ENCODE measurements at places on chromosomes 7 and 10.
A peak's percentile ranks its signal among the peaks of the same experiment; 100 is the strongest.

- H3K4me3 ChIP-seq: no peak overlapping the region
- DNase-seq: no peak
- no peaks in the 10 kb centered on the region for H3K4me1 ChIP-seq
- H3K36me3 ChIP-seq: no peaks in the 10 kb centered on the region
These were observed 172.3 kb upstream of the ADO start for GRCh38 chr10:62632071-62632809.

GRCh38 chr10:125820701-125821100 lies 2.4 kb downstream of the UROS start:
- no peak overlapping the region for H3K4me3 ChIP-seq
- H3K27ac ChIP-seq: no peak overlapping the region
- peaks cover 14% of the 10 kb centered on the region for H3K4me1 ChIP-seq
- H3K27me3 ChIP-seq: no peaks in the 10 kb centered on the region
- no peak for DNase-seq

DNA sequence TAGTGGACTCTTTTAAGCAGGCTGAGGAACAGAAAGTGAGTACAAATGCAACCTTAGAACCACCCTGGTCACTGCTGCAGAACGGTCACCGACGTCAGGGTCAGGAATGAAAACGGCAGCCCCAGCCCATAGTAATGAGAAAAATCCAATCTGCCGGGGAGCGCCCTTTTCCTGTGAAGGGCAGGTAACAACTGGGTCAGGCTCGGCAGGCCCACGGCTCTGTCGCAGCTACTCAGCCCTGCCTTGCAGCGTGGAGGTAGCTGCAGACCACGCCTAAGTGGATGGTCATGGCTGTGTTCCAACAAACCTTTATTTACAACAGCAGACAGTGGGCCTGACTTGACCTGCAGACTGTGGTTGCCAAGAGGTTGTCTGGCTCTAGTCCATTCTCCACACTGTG lies 563.2 kb downstream of the DNAJB6 start:
- H3K36me3 ChIP-seq: no peaks in the 10 kb centered on the region
- H3K27me3 ChIP-seq: no peaks in the 10 kb centered on the region
- H3K27ac ChIP-seq: no peak overlapping the region

DNA sequence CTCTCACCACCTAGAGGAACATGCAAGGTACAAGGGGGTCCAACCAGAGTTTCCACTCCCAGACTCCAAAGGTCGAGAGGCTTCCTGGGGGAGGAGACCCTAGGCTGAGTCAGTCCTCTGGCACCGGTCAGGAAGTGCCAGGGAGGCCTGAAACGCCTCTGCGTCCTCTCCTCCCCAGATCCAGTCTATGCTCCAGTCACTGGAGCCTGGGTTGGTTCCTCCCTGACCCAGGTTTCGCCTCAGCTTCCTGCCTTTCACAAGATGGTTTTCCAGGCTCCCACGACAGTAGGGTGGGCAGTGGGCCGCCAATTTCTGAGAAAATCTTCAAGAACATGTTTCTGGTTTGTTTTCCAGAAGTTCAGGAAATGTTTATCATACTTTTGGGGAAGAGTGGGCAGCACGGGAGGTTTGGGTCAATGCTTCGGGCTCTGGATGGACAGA lies 30.0 kb downstream of the DUSP5 start:
- H3K27me3 ChIP-seq: no peaks in the 10 kb centered on the region
- no peaks in the 10 kb centered on the region for H3K4me1 ChIP-seq
- no peaks in the 10 kb centered on the region for H3K36me3 ChIP-seq
- DNase-seq: no peak
- no peak overlapping the region for H3K4me3 ChIP-seq
- no peak overlapping the region for H3K27ac ChIP-seq

GRCh38 chr10:88318803-88319202 lies 264.3 kb downstream of the RNLS start:
- H3K27ac ChIP-seq: no peak overlapping the region
- no peaks in the 10 kb centered on the region for H3K36me3 ChIP-seq
- H3K4me1 ChIP-seq: no peaks in the 10 kb centered on the region
- no peak for DNase-seq

DNA sequence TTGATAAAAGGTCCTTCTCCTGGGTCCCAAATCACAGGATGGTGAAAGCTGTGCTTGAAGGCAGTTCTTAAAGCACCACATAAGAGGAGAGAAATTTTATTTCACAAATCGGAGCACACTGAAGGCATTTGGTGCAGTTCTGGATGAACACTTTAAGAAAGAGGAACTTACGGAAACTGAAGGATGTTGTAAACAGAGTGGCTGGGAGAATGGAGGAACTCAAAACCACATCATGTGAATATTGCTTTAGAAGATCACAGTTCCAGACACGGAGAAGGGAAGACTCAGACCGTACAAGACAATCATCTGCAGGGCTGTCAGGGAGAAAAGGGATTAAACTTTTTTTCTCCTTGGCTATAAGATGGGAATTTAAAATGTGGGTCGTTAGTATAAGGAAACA lies 9.0 kb upstream of the GPR141 start:
- H3K4me3 ChIP-seq: no peak overlapping the region
- H3K36me3 ChIP-seq: no peaks in the 10 kb centered on the region
- H3K27ac ChIP-seq: no peak overlapping the region
- no peak for DNase-seq
- no peaks in the 10 kb centered on the region for H3K27me3 ChIP-seq

- H3K27me3 ChIP-seq: no peaks in the 10 kb centered on the region
- H3K36me3 ChIP-seq: no peaks in the 10 kb centered on the region
- no peak for DNase-seq
- H3K4me1 ChIP-seq: no peaks in the 10 kb centered on the region
- H3K27ac ChIP-seq: no peak overlapping the region
These were observed 57.9 kb upstream of the TMEM72 start for GRCh38 chr10:44853148-44853734.

DNA sequence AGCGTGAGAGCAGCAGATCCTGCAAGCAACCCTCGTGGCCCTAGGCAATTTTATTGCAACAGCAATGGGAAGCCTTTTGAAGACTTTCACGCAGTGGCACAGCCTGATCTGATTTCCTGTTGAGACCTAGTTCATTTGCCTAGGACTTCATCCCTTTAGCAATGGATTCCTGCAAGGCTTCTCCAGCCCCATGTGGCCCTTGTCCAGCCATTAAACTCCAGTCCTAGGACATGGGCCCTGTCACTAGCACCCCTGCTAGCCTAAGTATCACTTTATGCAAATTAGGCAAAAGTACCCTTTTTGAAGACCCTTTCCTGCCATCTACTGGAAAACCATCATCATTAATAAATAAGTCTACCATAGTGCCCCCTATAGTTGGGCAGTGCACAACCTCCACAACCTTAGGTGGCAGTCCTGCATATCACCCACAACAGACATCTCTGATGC lies 379.4 kb downstream of the GALNT17 start:
- DNase-seq: no peak
- no peak overlapping the region for H3K4me3 ChIP-seq
- no peak overlapping the region for H3K27ac ChIP-seq
- no peaks in the 10 kb centered on the region for H3K27me3 ChIP-seq
- no peaks in the 10 kb centered on the region for H3K4me1 ChIP-seq
- H3K36me3 ChIP-seq: no peaks in the 10 kb centered on the region

GRCh38 chr7:84589012-84589411 lies 394.4 kb upstream of the SEMA3A start:
- no peaks in the 10 kb centered on the region for H3K36me3 ChIP-seq
- no peak overlapping the region for H3K4me3 ChIP-seq
- no peak overlapping the region for H3K27ac ChIP-seq
- DNase-seq: no peak
- H3K27me3 ChIP-seq: no peaks in the 10 kb centered on the region

- no peak overlapping the region for H3K4me3 ChIP-seq
- no peaks in the 10 kb centered on the region for H3K27me3 ChIP-seq
- H3K36me3 ChIP-seq: no peaks in the 10 kb centered on the region
- no peak for DNase-seq
These were observed 2.8 kb downstream of the LIPM start for GRCh38 chr10:88805361-88805760.

- H3K4me3 ChIP-seq: no peak overlapping the region
- H3K27me3 ChIP-seq: no peaks in the 10 kb centered on the region
- no peaks in the 10 kb centered on the region for H3K4me1 ChIP-seq
- H3K36me3 ChIP-seq: no peaks in the 10 kb centered on the region
- no peak for DNase-seq
These were observed 30.6 kb downstream of the APBB1IP start for GRCh38 chr10:26468700-26469099.

DNA sequence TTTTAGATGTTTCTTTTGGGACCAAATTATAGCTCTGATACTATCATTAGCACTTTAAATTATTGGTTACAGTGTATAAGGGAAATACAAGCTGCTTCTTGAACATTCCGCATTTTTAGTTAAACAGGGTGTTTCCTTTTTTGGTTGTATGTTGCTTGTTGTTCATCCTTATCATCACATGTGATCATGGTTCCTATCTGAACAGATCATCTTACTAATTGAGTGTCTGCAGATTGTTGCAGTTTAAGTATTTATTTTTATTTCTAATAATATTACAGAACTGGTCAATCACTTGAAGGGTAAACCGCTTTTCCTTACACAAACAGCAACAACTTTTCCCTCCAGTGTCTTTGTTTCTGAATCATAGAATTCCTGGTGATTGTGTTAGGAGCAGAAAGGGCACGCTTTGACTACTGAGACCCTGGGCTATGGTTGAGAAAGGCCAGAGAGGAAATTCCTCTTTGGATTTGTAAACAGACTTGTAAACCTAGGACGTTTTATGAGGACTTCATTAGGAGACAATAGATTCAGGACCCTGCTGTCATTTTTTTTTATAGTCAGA lies 37.2 kb downstream of the CHN2 start:
- no peak overlapping the region for H3K27ac ChIP-seq
- no peaks in the 10 kb centered on the region for H3K36me3 ChIP-seq
- H3K27me3 ChIP-seq: no peaks in the 10 kb centered on the region
- H3K4me1 ChIP-seq: no peaks in the 10 kb centered on the region

DNA sequence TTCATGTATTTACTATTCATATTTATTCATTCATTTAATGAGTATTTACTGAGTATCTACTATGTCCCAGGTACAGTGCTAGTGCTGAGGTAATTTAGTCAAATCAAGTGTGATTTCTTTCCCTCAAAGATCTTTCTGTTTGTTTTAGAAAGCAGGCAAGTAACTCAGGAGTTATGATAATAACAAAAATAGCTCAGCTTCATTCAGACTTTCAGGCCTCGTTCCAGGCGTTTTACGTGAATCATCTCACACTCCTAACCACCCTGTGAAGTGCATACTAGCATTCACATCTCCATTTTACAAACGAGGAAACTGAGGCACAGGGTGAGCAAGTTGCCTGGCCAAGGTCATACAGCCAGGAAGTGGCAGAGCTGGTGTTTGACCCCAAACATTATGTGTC lies 468.7 kb upstream of the C7orf33 start:
- no peaks in the 10 kb centered on the region for H3K4me1 ChIP-seq
- H3K36me3 ChIP-seq: no peaks in the 10 kb centered on the region
- H3K27ac ChIP-seq: no peak overlapping the region
- no peak overlapping the region for H3K4me3 ChIP-seq

DNA sequence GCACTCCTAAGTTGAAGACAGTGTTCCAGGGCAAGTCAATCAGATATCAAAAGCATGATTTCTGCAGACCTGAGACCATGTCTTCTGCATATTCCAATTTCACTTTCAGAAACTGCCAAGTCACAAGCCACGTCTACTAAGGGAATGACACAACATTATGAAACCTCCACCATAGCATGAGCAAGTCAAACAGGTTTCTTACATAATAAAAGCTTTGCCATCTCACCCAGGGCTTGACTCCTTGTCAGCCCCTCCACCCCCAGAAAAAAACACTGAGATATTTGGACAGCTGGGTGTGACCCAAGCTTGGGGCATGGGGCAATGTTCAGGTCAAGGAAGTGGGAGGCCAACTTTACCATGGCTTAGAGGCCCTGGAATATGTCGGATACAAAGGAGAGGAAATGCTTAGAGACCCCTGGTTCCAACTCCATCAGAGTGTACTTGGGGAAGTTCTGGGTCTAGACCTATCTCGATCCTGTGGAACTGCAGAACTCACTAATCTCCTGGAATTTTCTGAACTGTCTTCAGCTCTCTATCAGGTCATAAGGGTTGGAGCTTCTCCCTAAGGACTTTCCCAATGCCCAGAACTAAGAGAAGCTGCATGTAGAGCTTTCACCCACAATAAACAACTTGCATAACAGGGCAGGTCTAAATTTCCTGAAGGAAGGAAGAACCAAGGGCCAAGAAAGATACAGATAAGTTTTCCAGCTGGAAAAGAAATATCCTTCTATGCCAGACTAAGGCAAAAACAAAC lies 80.6 kb upstream of the NAMPT start:
- no peak for DNase-seq
- no peaks in the 10 kb centered on the region for H3K4me1 ChIP-seq
- H3K4me3 ChIP-seq: no peak overlapping the region
- H3K27me3 ChIP-seq: no peaks in the 10 kb centered on the region

GRCh38 chr10:86646532-86646931 lies 7.8 kb upstream of the OPN4 start:
- DNase-seq: no peak
- H3K27me3 ChIP-seq: no peaks in the 10 kb centered on the region
- H3K36me3 ChIP-seq: no peaks in the 10 kb centered on the region
- H3K4me3 ChIP-seq: no peak overlapping the region
- peaks cover 9% of the 10 kb centered on the region for H3K4me1 ChIP-seq
- no peak overlapping the region for H3K27ac ChIP-seq

- no peak overlapping the region for H3K4me3 ChIP-seq
- H3K4me1 ChIP-seq: no peaks in the 10 kb centered on the region
- no peak for DNase-seq
- H3K27me3 ChIP-seq: no peaks in the 10 kb centered on the region
- peaks cover 3% of the 10 kb centered on the region for H3K36me3 ChIP-seq
These were observed 283.8 kb upstream of the PLXDC2 start for GRCh38 chr10:19532411-19532810.

GRCh38 chr7:3722396-3722922 lies 421.4 kb downstream of the SDK1 start:
- no peak overlapping the region for H3K27ac ChIP-seq
- H3K4me3 ChIP-seq: no peak overlapping the region
- H3K36me3 ChIP-seq: no peaks in the 10 kb centered on the region
- H3K4me1 ChIP-seq: no peaks in the 10 kb centered on the region

DNA sequence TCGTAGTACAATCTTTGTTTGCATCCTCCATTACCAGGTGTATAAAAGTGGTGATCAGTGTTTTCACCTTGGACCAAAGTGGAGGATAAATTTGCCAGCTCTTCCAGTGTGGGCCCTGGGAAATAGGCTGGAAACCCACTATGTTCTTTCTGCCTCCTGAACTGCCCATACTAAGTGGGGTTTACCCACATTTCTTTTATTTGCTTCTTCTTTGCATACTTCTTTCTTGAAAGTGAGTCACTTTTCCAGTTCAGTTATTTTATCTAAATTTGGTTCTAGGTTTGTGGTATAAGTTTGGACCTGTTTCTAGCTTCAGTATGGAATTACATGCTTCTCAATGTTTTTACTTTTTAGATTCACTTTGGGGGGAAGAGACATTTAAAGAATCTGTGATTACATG lies 126.2 kb upstream of the ACBD5 start:
- no peak overlapping the region for H3K4me3 ChIP-seq
- DNase-seq: no peak

GRCh38 chr7:21767300-21767900 lies 178.3 kb downstream of the CDCA7L start:
- no peaks in the 10 kb centered on the region for H3K4me1 ChIP-seq
- no peaks in the 10 kb centered on the region for H3K36me3 ChIP-seq
- no peaks in the 10 kb centered on the region for H3K27me3 ChIP-seq
- H3K4me3 ChIP-seq: no peak overlapping the region
- H3K27ac ChIP-seq: no peak overlapping the region
- no peak for DNase-seq

GRCh38 chr10:109418795-109419194 lies 504.5 kb downstream of the XPNPEP1 start:
- DNase-seq: no peak
- H3K27ac ChIP-seq: no peak overlapping the region
- H3K4me1 ChIP-seq: no peaks in the 10 kb centered on the region
- no peaks in the 10 kb centered on the region for H3K36me3 ChIP-seq

- H3K4me3 ChIP-seq: no peak overlapping the region
- H3K27me3 ChIP-seq: no peaks in the 10 kb centered on the region
- peak overlapping the region; percentile 51 for H3K27ac ChIP-seq
- H3K4me1 ChIP-seq: no peaks in the 10 kb centered on the region
- no peak for DNase-seq
- H3K36me3 ChIP-seq: no peaks in the 10 kb centered on the region
These were observed 391.4 kb upstream of the AKR1E2 start for GRCh38 chr10:4434516-4435071.
